NCI-H774 (cell line): ENCODE measurements at places on chromosomes 12 and 14.

GRCh38 chr12:102417055-102417454 lies 63.3 kb downstream of the IGF1 start:
- DNase-seq, result no peak

DNA sequence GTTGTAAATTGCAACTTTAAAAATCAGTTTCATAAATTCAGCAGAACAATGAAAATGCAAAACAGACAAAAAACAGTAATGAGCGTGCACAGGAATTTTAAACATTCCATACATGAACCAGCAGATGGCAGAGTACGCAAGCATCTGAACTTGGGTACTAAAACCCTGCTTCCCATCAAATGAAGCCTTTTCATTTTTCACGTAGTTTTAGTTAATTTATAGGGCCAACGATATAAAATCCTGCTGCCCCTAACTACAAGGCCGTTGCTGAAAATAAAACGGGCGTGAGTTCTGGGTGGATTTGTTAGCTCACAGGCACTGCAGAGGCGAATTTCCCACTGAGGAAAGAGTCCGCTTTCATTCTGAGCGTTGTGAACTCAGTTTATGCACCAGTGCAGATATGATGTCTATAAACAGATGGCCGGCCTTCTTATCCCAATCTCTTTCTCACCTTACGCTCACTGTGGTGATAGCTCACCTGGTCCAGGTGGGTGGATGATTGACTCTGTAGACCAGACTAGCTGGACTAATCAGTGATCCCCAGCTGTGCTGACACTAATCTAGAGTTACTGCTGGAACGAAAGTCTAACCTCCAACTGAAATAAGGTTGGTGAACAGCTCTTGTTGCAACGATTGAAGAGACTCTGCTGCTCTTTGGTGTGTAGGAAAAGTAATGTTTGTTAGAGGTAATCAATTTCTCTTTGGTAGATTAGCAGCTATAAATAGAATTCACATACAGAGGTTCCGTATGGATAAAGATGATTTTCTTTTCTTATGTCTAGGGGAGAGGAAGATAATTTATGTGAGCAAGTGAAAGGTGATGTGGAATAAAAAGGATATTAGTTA lies 89.2 kb downstream of the PDZRN4 start:
- peak; percentile 54 for DNase-seq

DNA sequence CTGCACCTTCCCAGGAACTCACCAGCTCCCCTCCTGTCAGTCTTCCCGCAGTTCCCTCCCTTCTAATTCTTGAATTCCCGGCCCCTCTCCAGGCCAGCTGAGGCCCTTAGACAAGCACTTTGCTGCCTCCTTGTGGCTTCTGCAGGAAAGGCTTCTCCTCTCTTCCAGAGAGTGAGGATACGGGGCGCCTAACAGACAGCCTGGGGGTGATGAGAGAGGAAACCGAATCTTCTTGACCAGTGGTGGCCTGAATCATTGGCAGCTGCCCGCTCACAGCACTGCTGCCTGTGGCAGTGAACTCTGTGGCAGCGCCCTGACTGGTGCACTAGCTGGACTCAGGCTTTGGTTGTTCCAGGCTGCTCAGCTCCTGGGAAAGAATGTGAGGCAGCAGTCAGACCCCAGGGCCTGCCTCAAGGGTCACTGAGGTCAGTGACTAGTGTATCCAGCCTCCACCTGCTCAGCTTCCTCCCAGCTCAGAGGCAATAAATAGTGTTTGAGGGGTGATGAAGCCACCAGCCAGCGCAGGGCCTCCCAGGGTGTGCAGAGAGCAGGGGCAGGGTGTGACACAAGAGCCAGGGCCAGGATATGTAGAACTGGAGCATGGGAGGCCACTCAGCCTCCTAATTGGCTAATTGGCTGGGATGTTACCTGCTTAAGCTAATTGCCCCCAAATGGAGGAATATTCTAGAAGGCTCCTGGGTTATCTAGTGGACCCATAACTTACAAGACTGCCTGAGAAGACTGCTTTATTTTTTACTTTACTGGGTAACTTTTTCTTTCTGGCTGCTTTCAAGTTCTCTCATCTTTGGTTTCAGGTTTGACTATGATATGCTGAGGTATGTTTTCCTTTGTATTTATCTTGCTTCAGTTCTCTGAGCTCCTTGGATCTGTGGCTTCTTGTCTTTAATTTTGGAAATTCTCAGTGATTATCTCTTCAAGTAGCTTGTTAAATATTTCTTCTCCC lies 12.9 kb upstream of the MCRS1 start:
- peak; percentile 51 for DNase-seq

DNA sequence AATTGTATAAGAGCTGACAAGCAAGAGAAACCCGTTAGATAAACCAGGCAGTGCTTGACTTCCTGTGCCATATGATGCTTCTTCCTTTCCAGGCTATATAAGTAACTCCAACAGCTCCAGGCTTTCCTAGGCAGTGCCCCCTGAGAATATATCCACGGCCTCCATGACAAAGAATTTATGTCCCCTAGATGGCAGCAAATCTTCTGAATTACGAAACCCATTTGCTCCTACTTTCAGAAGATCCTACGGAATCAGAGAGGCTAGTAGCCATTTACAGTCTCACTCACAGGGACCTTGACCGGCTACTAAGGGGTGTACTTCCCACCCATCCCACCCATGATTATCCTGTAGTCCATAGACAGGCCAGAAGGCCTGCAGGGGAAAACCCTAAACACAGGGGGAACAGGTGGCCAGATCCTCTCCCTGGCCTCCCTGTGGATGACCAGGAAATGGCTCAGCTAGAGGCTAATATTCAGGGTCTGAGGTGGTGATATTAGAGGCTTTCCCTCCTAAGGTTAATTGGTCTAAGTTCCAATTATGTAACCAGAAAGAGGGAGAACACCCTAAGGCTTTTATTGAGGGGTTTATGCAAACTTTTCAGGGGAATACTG lies 77.2 kb upstream of the DCD start:
- peak; percentile 24 for DNase-seq

DNA sequence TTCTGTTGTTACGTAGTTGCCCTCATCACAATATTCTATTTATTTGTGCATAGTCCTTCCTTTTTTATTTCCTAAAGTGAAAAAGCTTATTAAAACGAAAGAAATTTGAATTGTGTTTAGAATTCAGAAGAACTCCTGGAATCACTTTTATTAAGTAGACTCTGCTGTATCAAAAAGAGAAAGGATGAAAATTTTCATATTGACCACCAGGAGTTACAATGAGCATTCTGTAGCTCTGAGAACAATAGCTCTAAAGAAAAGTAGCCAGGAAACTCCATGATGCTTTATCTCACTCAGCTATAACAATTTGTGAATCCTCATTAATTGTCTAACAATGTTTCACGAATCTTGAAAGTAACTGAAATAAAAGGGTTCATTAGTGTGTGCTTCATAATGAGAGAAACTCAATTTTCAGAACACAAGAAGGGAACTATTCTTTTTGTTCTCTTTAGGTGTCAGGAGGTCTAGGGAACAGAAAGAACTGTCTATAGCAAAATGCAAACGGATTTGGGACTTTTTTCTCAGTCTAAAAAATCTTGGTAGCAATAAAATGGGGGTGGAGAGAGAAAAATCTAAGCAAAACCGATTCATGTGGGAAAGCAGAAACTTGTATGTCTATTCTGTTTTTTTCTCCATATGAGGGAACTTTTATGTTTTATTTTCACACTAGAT lies 19.3 kb downstream of the ASCL1 start:
- no peak for DNase-seq

DNA sequence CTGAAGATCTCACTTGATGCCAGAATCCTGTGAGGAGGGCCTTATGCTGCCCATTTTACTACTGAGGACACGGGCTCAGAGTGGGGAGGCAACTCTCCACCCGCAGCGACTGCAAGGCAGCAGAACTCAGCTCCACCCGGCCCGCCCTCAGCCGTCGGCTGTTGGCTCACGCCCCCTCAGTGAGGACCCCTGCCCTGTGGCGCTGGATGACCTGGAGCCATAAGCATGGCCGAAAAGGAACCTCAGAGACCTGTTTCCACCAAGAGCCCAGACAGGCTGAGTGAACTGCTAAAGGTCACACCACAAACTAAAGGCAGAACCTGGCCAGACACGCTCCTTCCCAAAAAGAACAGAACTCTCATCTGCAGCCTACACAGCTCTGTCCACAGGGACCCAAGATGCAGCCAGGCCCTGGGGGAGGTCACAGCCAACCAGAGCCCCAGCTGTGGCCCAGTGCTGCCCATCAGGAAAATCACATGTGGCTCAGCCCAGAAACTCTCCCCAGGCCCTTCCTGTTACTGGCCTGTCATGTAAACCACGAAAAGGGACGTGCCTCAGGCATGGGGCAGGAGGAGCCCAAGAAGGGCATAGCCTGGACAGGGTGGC lies 32.8 kb downstream of the CCNK start:
- no peak for DNase-seq

DNA sequence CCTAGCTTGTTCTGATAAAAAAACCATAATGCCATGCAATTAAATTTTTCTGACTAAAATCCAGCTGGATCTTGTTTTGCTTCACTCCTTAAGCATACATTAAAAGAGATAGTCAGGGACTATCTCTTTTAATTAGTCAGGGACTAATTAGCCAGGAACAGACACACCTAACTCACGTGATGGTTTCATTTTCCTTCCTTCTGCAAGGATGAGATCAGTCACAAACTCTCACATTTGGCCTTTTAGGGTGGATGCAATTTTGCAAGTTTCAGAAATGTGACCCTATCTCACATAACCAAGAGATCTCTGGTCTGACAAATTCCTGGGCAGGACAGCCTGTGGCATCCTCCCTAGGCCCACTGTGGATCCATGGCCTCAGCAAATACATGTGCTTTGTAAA lies 62.4 kb downstream of the SETD3 start:
- no peak for DNase-seq

DNA sequence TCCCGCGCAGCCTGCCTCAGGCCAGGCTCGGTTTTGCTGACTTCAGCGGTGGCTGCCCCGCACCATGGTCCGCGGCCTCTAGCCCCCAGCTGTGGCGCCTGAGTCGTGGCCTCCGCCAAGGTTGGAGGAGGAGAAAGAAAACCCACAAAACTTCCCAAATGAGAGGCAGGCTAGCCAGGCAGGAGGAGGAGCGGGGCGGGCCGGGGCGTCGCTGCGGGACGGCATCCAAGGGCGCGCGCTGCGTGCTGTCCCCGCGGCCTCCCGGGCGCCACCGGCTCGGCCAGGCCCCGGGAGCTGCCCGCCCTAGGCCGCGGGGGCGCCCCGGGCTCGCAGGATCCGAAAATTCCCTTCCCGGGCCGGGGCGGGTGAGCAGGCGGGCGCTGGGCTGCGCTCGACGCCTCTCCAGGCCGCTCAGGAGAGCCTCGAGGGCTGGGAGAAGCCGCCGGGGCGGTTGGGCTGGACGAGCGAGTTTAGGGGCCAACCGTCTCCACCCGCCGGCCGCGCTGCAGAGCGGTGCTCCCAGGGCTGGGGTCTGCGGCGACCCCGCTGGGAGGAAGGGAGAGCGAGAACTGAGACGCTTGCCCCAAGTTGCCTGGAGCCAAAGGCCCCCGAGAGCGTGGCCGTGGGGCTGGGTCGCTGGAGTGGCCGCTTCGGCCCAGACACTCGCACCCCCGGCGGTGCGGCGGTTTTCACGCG lies at the start of gene EFS:
Gene EFS (minus strand): TSS at position 137 of the 696 bp plus-strand sequence. CDS start 147 bp downstream, outside the sequence.
- DNase-seq, result no peak

DNA sequence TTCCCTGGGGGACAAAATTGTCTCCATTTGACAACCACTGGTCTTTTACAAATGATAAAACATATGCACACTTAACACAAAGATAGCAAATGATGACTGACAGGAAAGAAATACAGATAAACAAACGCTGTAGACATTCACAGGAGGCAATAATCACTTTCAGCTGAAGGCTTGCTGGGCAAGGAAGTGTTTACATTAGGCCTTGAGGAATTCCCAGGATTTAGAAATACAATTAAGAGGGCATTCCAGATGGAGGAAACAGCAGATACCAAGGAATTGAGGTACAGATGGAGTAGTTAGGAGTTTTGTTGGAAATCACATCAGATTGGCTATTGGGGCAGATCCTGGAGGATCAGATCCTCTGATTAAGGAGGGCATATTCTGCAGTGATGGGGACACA lies 93.9 kb downstream of the DYRK2 start:
- DNase-seq, result no peak

DNA sequence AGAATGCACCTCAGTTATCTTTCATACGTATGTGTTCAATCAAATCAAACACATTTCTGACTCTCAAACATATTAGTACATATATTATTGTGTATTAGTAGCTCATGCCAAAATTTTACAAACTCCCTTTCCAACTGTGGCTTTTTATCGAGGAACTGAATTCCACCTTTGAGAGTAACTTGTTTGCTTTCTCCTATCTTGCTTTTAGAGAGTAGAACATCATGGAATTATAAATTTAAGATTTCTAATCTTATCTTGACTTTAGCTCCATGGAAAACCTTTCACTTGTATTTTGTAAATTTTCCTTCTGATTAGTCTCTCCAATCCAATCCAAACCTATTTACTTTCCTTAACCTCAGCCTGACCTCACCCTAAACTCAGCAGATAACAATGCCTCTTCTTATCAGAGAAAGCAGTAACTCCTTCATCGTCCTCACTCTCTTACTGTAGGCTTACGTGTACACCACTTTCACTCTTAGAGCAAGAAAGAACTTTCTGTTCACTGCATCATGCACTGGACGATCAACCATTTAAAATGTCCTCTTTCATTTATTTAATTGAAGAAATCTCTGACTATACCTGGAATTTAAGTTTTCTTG lies 164.5 kb downstream of the TMTC3 start:
- no peak for DNase-seq

GRCh38 chr12:15629108-15629507 lies 160.1 kb downstream of the EPS8 start:
- DNase-seq, result no peak

DNA sequence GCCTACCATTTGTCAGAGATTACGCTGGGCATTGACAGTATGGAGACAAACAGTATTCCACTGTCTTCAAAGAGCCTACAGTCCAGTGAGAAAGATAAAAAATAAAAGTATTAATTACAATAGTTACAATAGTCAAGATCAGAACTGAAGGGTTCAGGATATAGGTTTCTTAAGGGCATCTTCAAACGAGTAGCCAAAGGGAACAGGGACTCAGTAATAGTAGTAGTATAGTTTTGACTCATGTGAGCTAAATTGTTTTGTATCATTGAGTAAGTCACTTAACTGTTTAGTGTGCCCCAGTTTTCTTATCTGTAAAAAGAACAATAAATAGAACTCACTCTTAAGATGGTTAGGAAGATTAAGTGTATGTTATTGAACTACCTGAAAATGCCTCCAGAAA lies 123.6 kb downstream of the METTL25 start:
- DNase-seq, result no peak

- no peak for DNase-seq
Measured at GRCh38 chr12:70603044-70603443, 34.2 kb downstream of the PTPRB start.

- DNase-seq, result no peak
Measured at GRCh38 chr14:25080682-25081081, 30.7 kb upstream of the STXBP6 start.
